ENCODE measurements at places on chromosomes 1 and 21.

DNA sequence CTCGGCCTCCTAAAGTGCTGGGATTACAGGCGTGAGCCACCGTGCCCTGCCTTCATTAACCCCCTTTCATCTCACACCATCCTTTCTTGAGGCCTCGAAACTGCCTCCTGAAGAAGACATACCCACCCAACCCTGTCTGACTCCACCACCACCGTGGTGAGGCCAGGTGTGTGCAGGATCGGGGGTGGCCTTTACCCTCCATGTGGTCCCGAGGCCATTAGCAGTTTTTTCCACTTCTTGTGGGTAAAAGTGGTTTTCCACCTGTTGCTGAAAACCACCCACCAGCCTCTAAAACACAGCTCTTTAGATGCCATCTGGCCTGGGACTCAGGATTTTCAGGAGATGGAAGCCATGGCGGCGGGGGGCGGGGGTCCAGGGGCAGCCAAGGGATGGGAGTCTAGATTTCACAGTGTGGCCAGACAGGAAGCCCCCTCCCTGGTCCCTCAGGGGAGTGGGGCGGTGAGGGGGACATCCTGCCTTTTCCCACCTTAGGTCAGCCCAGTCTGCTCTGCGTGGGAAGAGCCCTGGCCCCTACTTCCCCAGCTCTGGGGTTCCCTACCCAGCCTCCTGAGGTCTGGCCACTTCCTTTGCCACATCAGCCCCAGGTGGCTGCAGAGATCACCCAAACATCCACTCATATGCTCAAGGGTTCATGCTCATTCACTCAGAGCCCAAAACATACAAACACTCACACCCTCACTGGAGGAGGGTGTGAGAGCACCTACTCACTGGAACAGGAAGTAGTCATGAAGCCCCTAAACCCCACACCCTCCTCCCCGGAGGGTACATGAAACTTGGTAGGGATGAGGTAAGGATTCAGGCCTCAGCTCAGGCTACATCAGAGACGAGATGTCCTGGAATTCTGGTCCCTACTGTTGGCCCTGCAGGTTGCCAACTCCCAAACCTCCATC lies 2.3 kb downstream of the FGR start:
- no peak for DNase-seq

DNA sequence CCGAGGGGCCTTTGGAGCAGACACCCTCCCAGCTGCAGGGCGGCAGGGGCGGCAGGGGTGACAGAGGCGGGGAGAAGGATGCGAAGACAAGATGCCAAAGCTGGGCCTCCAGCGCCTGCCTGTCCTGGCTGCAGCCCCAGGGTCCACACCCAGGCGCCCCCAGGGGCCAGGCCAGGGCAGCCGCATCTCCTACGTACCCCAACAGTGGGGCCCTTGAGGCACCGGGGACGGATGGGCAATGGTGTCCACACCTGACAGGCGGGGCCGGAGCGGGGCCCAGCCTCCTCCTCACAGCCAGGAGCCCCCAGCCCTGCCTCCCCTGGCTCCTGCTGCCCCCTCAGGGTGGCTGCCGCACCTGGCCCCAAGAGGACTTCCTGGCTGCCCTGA lies 7.2 kb downstream of the B3GALT6 start:
- no peak for DNase-seq

DNA sequence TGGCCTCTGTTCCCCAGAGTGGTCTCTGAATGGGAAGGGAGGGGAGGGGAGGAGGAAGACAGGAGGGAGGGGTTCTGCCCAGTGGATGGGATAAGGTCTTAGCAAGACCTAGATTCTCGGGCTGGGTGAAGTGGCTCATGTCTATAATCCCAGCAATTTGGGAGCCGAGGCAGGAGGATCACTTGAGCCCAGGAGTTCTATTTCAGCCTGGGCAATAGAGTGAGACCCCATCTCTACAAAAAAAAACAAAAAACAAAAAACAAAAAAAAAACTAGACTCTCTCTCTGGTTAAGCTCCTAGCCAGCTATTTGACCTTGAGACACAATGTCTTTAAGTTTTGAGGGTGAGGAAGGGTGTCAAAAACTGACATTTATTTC lies 11.4 kb downstream of the UQCRHL start:
- no peak for DNase-seq

GRCh38 chr21:24290151-24290833 lies 1317.0 kb downstream of the MRPL39 start:
- DNase-seq, result no peak

GRCh38 chr1:162107911-162108310 lies 38.4 kb downstream of the NOS1AP start:
- DNase-seq, result no peak

- no peak for DNase-seq
Measured at GRCh38 chr21:15514073-15514946, 215.5 kb upstream of the USP25 start.

DNA sequence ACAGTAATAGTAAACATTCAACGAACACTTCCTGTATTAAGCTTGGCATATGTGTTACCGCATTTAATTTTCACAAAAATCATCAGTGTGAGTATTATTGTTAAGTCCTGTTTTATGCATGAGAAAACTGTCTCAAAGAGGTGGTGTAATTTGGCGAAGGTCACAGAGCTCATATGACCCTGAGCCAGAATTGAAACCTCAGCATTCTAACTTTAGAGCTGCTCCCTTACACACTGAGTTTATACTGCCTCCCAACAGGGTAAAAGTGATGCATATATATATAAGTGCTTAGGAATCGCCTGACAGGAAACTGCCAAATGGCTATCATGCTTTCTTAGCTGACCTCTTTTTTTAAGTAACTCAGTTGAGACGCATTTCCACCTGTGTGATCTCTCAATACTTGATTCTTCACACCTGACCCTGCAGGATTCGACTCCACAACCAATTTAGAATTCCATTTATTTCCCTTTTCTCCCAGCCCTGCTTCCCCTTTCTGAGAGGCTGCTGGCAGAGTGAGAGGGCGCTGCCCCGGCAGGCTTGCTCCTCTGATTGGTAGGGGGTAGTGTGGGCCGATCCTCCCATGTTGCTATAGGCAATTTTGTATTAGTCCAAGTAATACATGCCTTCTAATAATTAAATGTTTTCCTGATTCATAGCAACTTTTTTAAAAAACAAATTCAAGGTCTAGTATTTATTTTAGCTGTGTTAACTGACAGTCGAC lies 40.5 kb downstream of the ZBTB40 start:
- DNase-seq, result no peak

DNA sequence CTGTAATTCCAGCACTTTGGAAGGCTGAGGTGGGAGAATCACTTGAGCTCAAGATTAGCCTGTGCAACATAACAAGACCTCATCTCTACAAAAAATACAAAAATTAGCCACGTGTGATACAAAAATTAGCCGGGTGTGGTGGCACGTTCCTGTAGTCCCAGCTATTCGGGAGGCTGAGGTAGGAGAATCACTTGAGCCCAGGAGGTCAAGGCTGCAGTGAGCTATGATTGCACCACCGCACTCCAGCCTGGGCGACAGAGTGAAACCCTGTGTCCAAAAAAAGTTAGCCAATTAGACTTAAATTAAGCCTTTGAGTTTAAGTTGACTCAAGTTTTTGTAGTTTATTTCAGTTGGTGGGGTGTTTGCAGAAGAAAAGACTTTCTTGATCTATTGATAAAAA lies 11.8 kb downstream of the CXADR start:
- no peak for DNase-seq

DNA sequence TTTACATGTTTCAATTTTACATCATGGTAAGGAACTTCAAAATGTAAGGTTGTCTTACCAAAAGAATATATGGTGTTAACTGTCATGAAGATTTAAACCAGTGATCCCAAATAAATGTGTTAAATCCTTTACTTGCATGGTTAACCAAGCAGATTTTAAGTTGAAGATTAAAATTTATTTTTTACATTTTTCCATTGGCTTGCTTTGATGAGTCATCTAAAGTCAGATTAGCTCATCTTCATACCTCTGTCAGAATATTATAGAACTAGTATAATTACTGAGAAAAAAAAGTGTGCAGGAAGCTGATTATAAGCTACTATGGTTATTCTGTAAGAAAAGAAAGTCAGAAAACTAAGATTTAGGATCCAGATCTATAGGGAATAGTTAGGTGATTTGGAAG lies 95.3 kb upstream of the DPH5 start:
- no peak for DNase-seq

DNA sequence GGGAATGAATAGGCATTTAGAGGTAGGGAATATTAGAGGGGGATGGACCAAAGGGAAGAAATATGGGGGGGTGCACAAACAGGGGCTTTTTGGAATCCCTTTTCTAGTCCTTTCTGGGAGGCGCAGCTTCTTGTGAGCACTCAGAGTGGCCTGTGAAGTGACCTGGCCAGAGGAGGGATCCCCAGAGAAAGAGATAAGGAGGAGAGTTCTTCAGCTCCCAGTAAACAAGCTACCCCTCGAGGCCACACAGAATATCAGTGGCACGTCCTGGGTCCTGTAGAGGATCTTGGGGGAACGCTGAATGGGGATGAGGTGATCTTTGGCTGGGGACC lies 19.4 kb downstream of the VANGL2 start:
- DNase-seq, result no peak

GRCh38 chr1:205241366-205242030 lies 13.8 kb downstream of the TMCC2 start:
- no peak for DNase-seq

- DNase-seq, result no peak
Measured at GRCh38 chr1:61343734-61344420, 261.5 kb downstream of the NFIA start.

GRCh38 chr1:159763686-159764085 lies 17.1 kb upstream of the DUSP23 start:
- DNase-seq, result no peak

All from HTR-8/SVneo (cell line).